MM.1S (cell line): ENCODE measurements at places on chromosomes 3 and 15.
A peak's percentile ranks its signal among the peaks of the same experiment; 100 is the strongest.

DNA sequence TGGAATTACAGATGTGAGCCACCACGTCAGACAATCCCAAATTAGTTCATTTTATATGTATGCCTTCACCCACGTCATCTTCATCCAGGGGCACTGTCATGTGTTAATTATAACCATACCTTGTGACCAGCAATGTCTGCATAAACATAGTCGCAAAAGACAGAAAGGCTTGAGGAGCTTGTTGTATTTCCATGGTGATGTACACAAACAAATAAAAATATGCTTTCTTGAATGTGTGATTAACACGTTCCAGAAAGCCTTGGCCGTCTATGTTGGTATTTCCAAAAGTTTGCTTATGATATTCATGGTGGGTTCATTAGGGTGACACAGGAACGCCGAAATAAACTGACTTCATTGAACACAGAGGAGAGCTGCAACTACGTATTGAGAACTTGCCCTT is 524.7 kb upstream of the ZNF717 start:
- no peak for DNase-seq

- DNase-seq, result peak; percentile 88
Measured at GRCh38 chr3:39108200-39108710, 775 bp downstream of the TTC21A start.

DNA sequence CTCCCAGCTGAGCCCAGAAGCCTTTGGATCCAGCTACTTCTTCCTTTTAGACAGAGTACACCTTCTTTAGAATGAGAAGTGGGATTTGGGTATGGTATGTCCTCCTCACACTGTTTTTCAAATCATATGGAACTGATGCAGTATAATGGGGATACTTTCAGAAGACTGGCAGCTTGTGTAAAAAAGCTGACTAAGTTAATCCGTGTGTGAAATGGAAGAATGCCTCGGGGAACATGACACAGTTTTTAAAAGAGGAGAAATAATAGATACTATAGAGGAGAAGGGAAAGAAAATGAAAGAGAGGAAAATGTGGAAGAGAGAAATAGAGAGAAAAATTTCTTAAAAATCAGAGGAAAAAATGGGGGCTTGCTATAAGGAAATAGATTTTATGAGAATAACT is 47.7 kb downstream of the TUSC7 start:
- DNase-seq, result no peak

GRCh38 chr3:57689367-57690053 is 3.4 kb downstream of the DENND6A start:
- no peak for DNase-seq

GRCh38 chr3:127260826-127261555 is 26.9 kb downstream of the PRR20G start:
- no peak for DNase-seq

DNA sequence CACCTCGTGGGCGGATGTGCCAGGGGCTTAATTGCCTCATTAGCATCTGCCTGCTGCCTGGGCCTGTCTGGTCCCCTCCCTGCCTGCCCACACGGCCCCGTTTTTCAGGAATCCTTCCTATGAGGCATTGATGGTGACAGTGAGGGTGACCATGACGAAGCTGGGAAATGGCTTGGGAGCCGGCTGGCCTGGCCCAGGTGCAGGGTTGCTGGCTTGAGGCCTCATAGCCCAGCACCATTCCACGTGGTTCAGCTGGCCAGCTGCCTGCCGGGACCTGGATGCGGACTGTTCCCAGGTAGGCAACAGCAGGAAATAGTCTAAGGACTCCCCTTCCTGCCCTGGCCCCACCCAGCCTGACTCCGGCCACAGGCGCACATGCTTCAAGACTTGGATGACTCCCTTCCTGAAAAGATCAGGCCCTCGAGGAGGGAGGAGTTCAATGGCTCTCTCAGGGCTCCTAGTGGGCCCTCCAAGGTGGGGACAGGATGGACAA is 8.9 kb upstream of the DUSP7 start:
- DNase-seq, result no peak

DNA sequence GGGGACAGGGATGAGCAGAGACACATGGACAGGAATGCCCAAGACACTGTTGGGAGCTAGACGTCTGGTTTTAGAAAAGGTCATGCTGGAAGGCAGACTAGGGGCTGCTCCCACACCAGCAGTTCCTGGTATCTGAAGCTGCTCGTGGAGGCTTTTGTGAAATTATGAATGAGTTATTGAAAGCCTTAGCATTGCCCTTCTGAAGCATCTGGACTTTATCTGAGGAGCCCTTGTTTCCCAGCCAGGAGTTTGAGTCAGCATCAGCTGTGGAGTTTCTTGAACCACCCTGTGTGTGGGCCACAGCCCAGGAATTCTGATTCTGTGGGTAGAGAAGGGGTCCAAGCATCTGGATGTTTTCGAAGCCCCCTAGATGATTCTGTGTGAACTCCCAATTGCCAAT is 258.7 kb downstream of the SLCO3A1 start:
- DNase-seq, result no peak

- peak; percentile 88 for DNase-seq
Measured at GRCh38 chr3:63911873-63912767, at the start of gene SCAANT1. Gene SCAANT1 (minus strand): TSS chr3:63912383.

GRCh38 chr3:194270627-194271459 is 80.3 kb downstream of the CPN2 start:
- DNase-seq, result no peak

- no peak for DNase-seq
Measured at GRCh38 chr15:80490431-80490990, 86.3 kb downstream of the ARNT2 start.

GRCh38 chr15:25397100-25397499 is 41.7 kb downstream of the UBE3A start:
- DNase-seq, result no peak

- DNase-seq, result no peak
Measured at GRCh38 chr15:64236156-64236894, 73.5 kb upstream of the PPIB start.

GRCh38 chr3:48565591-48566400 is 2.2 kb upstream of the UCN2 start:
- no peak for DNase-seq

DNA sequence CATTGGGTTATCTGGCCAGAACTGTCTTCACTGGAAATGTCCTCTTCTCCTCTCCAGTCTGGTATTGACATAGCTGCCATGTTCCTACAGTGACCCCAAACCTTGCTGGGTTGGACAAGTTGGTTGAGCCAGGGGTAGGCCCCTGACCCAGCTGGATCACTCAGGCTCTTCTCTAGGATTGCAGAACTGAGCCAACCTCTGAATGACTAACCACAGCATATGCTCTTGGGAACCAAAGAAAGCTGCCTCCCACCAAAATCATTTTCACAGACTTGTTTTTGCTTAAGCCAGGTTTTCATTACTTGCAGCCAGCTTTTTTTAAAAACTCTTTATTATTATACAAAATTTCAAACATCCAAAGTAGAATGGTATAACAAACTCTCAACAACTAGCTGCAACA is 41.4 kb downstream of the FSIP1 start:
- DNase-seq, result no peak

GRCh38 chr3:160331127-160331937 is 67.7 kb downstream of the IFT80 start:
- DNase-seq, result no peak

- DNase-seq, result no peak
Measured at GRCh38 chr15:38691377-38691776, 126.8 kb upstream of the RASGRP1 start.

- no peak for DNase-seq
Measured at GRCh38 chr3:72664184-72664975, 183.9 kb downstream of the SHQ1 start.

DNA sequence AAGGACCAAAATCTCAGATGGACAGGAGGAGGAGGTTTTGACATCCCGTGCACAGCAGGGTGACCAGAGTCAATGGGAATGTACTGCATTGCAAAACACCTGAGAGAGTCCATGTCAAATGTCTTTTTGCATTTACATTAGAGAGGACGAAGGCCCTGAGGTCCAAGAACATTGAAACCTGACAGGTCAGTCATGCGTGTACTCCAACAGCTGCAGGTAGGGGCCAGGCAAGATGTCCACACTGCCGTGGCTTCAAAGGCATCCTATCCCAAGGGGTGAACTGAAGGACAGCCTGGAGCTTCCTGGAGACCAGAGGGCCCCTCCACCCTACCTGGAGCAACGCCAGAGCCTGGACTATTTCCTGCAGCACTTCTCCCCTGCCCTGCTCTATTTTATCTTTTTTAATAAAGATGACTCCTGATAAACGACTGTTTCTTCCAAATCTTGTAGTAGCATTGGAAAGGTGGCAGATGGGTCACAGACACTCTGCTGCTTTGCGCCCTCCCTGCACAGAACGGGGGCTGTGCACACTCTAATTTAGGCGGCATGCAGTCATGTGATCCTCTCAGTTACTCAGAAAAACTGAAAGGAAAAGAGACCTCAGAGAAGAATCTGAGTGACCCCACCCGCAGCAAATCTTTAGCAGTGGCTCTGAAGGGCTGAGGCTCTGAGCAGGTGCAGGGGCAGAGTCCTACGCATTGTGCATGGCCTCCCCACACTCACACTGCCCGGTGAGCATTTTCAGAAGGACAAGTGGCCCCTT is 68.2 kb downstream of the HMCES start:
- peak; percentile 53 for DNase-seq

- peak; percentile 26 for DNase-seq
Measured at GRCh38 chr3:114213627-114214541, 23.5 kb downstream of the ZNF80 start.

- DNase-seq, result no peak
Measured at GRCh38 chr3:108511490-108511889, 1.1 kb upstream of the MYH15 start.

GRCh38 chr3:150232992-150233451 is 175.1 kb upstream of the TSC22D2 start:
- no peak for DNase-seq

DNA sequence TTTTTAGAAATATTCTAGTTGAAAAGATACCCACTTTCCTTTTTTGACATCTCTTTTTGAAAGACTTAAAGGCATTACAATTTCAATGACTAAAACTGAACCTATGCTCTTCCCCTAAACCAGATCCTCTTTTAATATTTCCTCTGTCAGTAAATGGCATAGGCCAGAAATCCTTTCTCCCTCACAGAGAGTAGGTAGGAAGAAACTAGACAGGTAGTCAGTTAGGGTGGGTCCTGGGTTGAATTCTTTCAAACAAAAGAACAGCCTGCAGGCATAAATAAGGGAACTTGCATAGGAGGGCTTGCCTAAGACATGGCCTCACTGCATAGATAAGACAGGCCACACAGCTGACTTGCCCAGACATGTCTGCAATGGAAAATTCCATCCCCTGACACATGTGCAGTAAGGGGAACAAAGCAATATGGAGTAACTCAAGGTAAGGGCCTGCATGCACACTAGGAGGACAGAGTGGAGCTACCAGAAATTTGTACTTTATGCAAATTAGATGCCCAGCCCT is 23.1 kb downstream of the PLSCR5 start:
- no peak for DNase-seq

- DNase-seq, result no peak
Measured at GRCh38 chr3:152621006-152621868, 213.7 kb upstream of the P2RY1 start.

DNA sequence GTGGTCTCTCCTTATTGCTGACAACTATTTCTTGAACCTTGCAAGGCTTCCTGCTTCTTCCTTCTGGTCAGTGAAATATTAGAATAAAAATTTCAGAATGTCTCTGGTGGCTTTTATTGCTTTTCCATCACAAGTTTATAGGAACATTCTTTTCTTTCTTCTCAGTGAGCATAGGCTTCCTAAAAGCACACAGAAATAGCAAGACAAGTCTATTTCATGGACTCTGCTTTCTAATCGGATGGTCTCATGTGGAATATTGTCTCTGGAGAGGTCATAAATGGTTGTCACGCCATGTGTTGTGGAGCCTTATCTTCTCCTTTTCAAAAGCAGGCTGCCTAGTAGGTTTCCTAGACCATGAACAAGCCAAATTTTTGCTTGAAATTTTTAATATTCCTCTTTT is 9.8 kb upstream of the PSMD6 start:
- DNase-seq, result no peak

DNA sequence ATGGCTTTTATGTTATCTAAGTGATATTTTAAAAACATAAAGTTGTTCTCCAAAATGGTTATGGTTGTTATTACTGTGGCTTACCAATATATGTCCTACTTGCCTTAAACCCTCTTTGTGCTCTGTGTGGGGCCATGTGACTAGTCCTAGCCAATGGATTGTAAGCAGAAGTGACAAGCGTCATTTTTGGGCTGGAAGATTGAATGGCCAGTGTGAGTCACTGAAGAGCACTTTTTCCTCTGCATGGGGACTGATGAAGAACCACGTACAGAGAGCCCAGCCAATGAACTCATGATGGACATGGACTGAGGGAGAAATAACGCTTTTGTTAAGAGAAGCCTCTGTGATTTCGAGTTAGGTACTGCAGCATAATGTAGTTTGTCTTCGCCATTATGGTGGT is 332.7 kb downstream of the EDEM1 start:
- DNase-seq, result no peak

DNA sequence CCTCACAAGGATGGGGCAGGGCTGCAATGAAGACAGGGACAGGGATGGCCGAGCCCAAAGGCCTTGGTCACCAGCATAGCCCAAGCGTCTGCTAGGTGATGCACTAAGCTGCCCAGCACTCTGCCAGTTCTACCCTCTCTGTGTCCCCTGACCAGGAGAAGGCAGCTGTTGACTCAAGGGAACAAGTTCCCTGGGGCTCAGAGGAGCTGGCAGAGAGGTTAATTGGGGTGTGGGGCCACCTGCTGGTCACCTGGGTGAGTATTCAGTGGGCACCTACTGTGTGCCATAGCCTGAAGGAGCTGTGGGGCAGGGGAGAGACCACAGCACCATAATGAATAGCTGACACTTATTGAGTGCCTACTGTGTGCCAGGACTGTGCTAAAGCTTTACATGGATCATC is 22.0 kb upstream of the DOCK3 start:
- DNase-seq, result no peak

DNA sequence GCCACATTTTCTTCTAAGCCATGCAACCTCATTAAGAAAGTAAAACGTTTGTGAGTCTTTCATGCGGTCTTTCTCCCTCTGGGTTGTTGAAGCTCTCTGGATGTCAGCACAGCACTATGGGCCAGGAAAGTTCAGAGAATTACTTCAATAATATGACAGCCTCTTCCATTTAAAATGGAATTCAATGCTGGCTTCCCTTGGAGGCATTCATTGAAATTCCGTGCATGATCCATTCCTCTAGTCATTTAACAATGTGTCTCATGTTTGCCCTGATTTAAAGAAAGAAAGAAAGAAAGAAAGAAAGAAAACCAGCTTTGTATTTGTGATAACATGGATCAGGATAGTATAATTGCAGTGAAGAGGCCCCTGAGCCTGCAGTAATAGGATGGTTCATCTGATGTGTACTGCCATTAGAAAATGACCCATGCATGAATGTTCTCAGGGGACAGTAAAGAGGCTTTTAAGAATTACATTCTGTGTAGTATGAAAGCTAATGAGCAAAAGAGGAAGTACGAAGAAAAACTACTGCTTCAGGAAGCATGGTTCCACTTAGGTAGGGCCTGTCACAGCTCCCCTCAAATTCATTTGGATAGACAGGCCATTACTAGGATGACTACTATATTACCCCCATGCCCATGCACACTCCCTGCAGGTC is 146.0 kb downstream of the ARPP21 start:
- no peak for DNase-seq

GRCh38 chr3:72977060-72977808 is 19.4 kb upstream of the PPP4R2 start:
- DNase-seq, result no peak

- DNase-seq, result peak; percentile 76
Measured at GRCh38 chr3:108292905-108293328, 3.4 kb upstream of the HHLA2 start.

GRCh38 chr3:169869484-169870220 is at the start of gene LRRC31:
Gene LRRC31 (minus strand): TSS chr3:169869935. CDS start chr3:169869807, 128 bp downstream.
- no peak for DNase-seq
